ENCODE measurements at places on chromosomes 5 and 9. TPM values are rescaled to one million over a fixed set of nuclear protein-coding genes. Genes with fewer than 3 reads are reported as not detected.

GRCh38 chr9:134738869-134739659 lies 97.5 kb downstream of the COL5A1 start:
- DNase-seq: peak; percentile 57

GRCh38 chr9:72526901-72527800 lies 5.7 kb downstream of the TMC1 start:
- peak; percentile 90 for DNase-seq

DNA sequence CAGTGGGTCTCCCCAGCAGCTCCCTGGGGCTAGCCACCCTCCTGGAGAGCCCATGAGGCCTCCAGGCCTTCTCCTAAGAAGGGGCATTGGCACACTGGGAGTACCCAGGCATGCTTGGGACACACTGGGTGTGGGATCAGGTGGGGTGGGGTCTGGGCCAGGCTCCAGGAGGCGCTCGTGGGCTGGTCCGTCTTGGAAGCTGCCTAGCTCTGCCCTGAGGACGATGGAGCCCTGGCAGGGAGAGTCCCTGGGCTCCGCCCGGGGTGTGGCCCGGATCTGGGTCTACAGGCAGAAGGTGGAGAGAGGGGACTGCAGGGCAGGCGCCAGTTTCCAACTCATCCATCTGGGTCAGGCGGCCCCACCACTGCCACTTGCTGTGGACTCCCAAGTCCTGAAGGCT lies 2.4 kb downstream of the PRRX2 start:
- DNase-seq: no peak

PRDM9 gene
- total RNA-seq: not detected

DNA sequence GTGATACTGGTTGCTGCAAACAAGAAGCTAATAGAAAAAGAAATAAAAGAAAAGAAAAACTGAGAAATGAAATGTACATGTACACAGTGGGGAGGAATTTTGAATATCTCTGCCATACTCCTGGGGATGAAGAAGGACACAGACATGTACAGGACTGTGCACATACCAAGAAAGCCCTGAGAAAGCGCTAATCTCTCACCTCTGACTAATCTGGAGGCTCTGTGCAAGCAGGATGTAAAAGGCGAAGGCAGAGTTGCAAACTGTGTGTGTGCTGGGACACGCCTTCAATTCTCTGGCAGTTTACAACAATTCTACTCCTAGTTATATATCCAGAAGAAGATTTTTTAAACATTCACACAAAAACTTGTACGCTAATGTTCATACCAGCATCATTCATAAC lies 211.4 kb downstream of the KIAA0825 start:
- no peak for DNase-seq

BTNL3 gene
- not detected for total RNA-seq

GRCh38 chr9:119224431-119224830 lies 144.8 kb downstream of the BRINP1 start:
- no peak for DNase-seq

FBLL1 gene
- total RNA-seq: not detected

DNA sequence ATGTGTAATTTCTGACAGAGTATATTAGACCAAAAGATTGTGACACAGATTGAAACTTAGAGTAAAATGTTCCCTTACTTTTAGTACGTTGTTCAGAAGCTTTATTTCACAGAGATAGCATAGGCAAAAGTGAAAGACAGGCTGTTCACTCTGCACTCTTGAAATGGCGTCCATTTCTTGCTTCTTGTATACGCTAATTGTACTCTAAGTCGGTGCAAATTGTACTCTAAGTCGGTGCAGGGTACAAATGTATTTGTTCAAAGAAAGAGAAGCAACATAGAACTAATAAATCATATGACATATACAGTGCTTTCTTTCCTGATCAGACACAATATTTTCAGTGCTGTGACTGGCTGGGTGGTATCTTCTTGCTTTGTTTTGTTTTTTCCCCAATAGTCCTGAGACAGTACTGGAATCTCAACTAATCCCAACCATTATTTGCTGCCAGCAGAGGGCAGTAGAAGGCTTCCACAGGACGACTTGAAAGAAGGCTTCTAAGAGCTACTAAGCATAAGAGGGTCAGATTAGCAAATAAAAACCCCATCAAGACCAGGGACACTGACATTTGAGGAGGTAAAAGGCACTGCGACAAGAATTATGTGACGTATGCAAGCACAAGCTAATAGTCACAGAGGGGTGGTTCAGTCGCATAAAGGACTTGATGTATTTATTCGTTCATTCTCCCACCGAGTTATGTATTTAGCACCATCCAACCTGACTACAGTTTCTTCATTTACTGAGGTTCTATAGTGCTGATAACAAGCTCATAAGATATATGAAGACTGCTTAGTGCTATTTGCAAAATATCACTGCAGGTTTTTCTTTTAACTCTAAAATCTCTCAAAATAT lies 831.8 kb downstream of the TAF11L14 start:
- DNase-seq: peak; percentile 49

GRCh38 chr9:34746526-34746925 lies 36.6 kb upstream of the CCL21 start:
- no peak for DNase-seq

DNA sequence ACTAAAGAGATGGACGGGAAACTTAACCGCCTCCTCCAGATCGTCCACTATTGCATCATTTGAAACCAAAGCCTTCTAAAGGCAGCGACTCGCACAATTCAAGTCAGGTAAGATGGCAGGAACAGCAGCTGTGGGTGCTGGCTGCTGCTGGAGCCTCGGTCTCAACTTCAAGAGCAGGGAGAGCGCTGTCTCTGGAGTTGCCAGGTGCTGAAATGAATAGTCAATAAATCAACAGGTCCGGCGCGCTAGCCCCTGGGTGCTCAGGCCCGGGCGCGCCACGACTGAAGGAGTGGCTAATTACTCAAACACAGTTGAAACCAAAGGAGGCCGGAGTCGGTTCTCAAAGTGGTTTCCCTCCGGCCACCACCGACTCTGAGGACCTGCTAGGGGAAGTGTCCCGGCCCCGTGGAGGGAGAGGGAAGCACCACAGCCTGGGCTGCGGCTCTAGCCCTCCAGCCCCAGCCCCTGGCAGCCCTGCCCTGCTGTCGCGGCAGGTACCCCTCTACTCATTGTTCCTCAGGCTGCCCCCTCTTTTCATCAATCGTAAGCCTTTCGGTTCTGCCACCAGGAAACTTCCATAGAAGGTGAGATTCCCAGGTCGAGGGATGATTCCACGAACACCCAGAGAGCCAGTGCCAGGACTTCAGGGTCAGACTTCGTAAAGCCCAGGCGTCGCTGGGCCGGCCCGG lies 804 bp downstream of the TTC39B start:
- peak; percentile 66 for DNase-seq

DNA sequence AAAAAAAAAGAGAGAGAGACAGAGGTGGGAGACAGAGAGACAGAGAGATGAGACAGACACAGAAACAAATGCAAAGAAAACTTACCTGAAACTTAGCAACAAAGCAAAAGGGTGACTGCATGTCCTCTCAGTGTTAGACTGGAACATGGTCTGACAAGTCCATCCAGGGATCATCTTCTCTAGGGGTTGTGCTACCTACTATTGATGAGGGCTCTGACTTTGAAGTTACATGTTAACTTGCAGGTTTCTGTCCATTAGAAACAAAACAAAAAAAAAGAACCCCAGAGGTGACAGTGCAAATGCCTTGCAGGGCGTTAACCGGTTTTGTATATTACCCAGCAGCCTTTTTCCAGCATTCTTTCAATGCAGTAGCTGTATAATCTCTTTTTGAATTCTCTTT lies 13.6 kb upstream of the SPARC start:
- DNase-seq: no peak

ACTL7A gene
- not detected for total RNA-seq

TAL2 gene
- not detected for total RNA-seq

DNA sequence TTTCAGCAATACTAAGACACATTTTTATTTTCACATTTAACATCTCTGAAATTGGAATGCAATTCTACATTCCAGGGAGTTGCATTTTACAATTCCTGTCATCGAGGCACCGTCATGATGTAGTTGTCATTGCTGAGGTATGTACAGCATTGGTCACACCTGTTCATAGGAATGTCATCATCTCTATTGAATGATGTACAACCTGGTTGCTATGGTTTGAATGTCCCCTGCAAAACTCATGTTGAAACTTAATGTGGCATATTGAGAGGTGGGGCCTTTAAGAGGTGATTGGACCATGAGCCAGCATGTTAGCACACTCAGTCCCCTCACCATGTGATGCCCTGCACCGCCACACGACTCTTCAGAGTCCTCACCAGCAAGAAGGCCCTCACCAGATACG lies 103.1 kb downstream of the CEMIP2 start:
- no peak for DNase-seq

GRCh38 chr9:117290306-117290840 lies 124.5 kb downstream of the ASTN2 start:
- no peak for DNase-seq

LHX3 gene
- total RNA-seq: not detected

ANKRD20A1 gene
- 1.5 TPM for total RNA-seq

DNA sequence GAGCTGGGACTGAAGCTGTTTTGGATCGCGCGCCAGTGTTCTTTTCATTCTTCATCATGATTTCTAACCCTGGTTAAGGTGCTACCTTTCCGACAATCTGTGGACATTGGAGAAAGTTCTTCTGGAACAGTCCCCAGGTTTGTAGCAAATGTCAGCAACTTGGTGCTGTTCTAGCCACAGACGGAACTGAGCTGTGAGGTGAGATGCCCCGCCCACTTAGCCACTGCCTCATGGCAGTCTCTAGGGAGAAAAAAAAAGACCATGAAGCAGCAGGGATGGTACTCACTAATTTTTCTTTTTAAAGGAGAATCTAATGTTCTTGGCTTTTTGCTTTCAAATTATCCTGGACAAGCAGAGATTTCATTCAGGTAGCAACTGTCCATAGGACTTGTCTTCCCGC lies 72.1 kb upstream of the STK32A start:
- DNase-seq: no peak

PCDHB7 gene
- not detected for total RNA-seq

PCDHA1 gene
- total RNA-seq: not detected

BARHL1 gene
- not detected for total RNA-seq

IFNA2 gene
- total RNA-seq: not detected

GRCh38 chr5:18321262-18321942 lies 687.1 kb downstream of the TAF11L14 start:
- DNase-seq: no peak

GRCh38 chr5:96664669-96665068 lies 2.5 kb downstream of the CAST start:
- DNase-seq: no peak

Measured in activated CD8-positive, alpha-beta T cell treated with anti-CD3 and anti-CD28 coated beads for 36 hours (primary cell).